ENCODE measurements at places on chromosomes 3 and 15.

DNA sequence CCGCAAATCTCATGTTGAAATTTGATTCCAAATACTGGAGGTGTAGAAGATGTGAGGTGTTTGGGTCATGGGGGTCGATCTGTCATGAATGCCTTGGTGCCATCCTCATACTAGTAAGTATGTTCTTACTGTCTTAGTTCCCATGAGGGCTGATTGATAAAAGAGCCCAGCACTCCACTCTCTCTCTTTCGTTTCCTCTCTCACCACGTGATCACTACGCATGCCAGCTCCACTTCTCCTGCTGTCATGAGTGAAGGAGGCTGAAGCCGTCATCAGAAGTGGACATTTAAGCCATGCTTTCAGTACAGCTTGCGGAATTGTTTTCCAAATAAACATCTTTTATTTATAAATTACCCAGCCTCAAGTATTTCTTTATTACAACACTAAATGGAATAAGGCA lies 6.1 kb downstream of the OR5H15 start:
- DNase-seq = no peak

GRCh38 chr15:93029214-93029835 lies 59.7 kb downstream of the RGMA start:
- DNase-seq = no peak

- no peak for DNase-seq
Measured at GRCh38 chr3:77699125-77699691, 659.3 kb downstream of the ROBO2 start.

DNA sequence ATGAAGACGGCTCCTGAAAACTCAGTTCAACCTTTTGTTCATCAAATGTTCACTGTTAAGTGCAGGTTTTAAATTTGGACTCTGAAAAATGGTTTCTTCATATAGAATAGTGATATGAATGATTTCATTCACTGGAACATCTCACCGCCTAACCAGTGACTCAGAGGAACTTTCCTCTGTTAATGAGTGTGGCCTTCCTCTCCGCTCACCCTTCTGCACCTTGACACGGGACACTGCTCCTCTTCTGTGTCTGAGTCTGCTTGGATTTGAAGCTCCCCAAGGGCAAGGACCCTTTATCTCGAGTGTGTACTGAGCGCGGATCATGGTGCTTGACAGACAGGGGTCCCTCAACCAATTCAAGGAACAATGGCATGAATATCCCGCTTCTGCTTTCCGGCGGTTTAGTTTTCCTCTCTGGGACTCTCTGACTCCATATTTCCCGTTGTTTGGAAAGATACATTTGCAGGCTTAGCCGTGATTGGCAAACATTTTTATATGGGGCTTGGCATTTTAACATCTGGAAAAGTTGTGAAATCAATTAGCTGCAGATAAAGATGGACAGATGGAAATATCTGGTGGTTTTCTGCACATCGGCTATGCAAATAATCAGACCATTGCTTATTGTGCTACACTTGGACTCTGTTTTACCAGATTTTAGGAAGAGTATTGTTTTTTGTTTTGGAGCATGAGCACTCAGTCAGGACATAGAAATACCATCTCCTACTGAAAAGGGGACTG lies 20.9 kb downstream of the KBTBD8 start:
- no peak for DNase-seq

GRCh38 chr3:79018265-79018664 lies 749.5 kb downstream of the ROBO1 start:
- DNase-seq = no peak

DNA sequence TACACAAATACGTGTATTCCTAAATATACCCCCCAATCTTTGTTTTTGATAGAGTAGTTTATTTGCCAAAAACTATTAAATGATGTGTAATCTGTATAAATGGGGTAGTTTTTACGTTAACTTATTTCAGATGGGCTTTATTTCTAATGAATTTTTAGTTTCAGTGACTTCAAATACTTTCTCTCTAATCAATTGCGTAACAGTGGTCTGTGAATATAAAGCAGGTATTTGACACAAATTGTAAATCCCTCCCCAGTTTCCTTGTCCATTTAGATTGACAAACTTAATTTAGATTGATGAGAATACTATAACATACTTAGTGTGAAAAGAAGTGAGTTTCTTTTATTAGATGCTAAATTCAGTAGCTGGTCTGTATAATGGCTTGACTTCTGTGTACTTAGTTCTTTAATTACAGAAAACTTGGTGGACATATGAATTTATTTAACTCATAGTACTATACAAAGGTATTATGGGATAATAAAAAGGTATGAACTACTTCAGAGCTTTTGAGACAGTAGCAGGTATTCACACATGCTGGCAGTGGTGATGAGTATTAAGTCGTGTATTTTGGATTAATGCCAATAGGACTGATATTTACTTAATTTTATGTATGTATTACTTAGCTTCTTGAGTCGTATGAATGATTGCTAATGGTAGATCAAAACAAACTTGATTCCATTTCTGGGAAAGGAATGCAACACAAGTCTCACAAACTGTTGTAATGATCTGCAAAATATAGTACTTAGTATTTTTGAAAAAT lies 81.6 kb downstream of the STT3B start:
- no peak for DNase-seq

- DNase-seq = no peak
Measured at GRCh38 chr3:46395210-46395661, 11.6 kb downstream of the CCR5AS start.

- no peak for DNase-seq
Measured at GRCh38 chr3:188432802-188433520, 279.0 kb downstream of the LPP start.

- no peak for DNase-seq
Measured at GRCh38 chr15:58771621-58772250, 634 bp downstream of the MINDY2 start.

GRCh38 chr3:142888099-142888480 lies 793 bp downstream of the PCOLCE2 start:
- no peak for DNase-seq

DNA sequence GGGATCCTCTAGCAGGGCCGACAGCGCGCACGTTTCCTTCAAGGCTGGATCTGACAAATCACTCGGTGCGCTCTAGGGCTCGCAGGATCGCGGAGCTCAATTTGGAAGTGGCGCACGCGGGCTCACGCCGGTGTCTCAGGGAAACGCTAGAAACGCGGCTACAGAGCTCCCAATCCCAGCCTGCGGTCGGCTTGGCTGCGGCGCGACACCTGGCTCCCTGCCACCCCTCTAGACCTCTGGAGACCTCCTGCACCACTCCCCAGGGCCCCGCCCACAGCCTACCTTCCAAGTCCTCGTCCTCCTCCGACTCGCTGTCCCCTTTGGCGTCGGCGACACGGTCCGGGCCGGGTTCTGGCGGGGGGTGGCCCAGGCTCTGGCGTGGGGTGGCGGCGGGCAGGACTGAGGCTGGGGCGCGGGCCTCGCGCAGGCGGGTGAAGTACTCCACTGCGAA lies 596 bp downstream of the PRKAR2A start:
- no peak for DNase-seq

DNA sequence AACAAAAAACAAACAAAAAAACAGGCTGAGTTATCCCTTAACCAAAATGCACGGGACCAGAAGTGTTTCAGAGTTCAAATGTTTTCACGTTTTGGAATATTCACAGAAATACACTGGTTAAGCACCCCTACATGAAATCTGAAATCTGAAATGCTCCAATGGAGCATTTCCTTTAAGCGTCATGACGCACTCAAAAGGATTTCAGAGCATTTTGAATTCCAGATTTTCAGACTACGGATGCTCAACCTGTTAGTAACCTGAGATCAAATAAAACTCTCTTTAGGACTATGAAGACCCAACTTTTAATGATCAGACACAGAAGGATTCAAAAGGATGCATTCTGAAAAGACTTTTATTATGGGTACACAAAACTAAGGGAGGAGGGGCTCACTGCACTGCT lies 9.6 kb downstream of the CLPX start:
- DNase-seq = no peak

DNA sequence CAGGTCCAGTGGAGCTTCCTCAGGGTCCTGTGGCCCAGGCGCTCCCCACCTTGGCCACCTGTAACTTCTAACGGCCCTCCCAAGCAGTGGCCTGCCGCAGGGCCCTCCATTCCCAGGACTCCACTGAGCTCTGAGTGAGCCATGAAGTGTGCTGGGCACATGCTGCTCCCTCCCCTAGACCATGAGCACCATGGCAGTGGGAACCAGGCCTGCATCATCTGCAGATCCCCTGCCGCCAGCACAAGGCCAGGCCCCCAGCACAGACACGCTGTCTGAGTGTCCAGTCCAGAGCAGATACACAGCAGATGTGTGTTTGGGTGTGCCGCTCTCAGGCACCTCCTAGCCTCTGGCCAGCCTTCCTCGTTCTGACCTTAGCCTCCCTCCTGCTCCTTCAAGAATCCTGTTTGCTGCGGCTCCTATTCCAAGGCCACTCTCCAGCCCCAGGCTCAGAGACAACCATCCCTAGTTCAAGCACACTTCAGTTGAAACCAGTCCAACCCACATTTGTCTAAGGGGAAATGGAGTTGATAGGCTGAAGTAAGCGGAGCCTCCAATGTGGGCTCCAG lies 7.0 kb upstream of the KLF15 start:
- DNase-seq = no peak

GRCh38 chr3:12394569-12395271 lies 89.6 kb upstream of the TSEN2 start:
- DNase-seq = no peak

DNA sequence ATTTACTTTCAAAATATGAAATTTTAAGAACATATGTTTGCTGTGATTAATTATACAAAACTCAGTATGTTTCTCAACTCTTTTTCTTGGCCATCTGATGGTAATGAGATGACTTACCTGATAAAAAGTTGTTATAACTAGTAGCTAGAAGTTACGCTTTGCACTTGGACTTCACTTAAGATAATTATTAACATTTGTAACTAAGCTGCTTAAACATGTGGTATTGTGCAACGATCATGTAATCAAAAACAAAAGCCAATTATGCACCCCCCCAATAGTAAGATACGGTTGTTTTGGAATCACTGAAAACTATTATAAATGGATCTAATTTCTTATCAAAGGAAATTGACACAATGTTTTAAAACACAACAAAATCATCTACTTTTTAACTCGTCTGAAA lies 342.9 kb downstream of the CNTN3 start:
- no peak for DNase-seq

DNA sequence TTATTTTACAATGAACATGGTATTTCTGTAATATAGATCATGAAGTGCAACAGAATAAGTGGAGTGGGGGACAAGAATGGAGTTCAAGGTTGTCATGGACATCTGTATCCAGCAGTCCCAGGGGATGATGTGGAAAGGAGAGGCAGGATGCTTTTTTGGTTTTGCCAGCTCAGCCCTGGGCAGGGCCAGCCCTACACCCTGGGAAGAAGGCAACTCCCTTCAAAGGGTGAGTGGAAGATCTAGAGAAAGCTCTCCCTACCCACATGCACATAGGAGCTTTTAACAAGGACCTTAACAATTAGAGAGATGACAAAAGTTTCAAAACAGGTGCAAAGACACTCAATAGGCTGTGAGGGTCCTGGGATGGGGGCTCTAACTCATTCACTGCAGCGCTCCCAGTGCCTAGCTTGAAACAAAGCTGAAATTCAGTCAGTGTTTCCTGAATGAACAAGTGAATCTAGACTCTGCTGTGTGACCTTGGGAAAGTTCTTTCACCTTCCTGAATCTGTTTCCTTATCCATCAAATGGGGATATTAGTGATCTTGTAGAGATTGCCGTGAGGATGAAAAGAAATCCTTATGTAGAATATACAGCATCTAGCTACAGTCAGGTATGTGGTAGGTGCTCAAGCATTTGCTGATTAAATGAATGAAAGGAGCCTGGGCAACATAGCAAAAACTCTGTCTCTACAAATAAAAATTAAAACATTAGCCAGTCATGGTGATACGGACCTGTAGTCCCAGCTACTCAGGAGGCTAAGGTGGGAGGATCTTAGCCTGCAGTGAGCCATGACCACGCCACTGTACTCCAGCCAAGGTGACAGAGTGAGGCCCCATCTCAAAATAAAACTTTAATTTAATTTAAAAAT lies 14.3 kb downstream of the BHLHE40 start:
- DNase-seq = no peak

DNA sequence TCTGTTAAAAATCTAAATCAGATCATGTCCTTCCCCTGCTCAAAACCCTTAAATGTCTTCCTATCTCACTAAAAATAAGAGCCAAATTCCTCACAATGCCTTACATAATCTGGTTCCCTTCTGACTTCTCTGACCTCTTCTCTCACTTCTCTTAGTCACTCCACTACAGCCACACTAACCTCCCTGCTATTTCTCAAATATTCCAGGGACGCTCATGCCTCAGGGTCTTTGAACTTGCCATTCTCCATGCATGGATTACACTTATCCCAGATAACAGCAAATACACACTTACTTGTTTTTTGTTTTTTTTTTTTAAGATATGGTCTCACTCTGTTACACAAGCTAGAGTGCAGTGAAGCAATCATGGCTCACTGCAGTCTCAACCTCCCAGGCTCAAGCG lies 8.5 kb downstream of the TP53BP1 start:
- no peak for DNase-seq

Measured in NCI-H187 (cell line).